ENCODE measurements at places on chromosomes 12 and 14. TPM values are rescaled to one million over a fixed set of nuclear protein-coding genes. Genes with fewer than 3 reads are reported as not detected.

TSPAN8 gene
- total RNA-seq = not detected

RPS6KL1 gene
- 5.6 TPM for total RNA-seq

CCDC92 gene
- total RNA-seq = 11.0 TPM

SLC25A3 gene
- total RNA-seq = 591 TPM

IRAK3 gene
- total RNA-seq = 1.1 TPM

TBX3 gene
- total RNA-seq = not detected

SMIM41 gene
- not detected for total RNA-seq

ZFP36L1 gene
- total RNA-seq = 96.9 TPM

NUP37 gene
- total RNA-seq = 100 TPM

NUMB gene
- total RNA-seq = 35.7 TPM

- no peak for DNase-seq
Measured at GRCh38 chr12:52647601-52648000, 4.4 kb downstream of the KRT2 start.

DNA sequence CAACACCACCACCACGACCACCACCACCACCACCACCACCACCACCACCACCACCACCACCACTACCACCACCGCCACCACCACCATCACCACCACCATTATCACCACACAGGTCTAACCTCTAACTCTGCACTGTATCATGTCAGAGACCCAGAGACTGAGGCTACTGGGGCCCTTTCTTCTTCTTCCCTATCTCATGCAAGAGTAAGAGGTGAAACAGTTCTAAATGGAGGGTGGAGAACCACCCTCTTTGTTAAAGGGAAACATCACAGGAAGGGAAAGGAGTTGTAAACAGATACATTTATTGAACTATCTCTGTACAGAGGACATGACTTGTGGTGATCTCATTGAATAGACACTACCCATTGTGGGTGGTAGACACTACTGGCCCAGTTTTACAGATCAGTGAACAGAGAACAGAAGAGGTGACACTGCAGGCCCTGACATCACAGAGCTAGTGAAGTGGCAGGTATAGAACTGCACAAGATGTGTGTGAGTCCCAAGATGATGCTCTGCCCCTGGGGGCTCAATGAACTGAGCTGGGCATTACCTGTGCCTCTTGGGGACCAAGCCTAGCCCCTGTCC lies 91.6 kb downstream of the FOXN3 start:
- no peak for DNase-seq

- no peak for DNase-seq
Measured at GRCh38 chr12:26422839-26423398, 227.5 kb downstream of the SSPN start.

DNA sequence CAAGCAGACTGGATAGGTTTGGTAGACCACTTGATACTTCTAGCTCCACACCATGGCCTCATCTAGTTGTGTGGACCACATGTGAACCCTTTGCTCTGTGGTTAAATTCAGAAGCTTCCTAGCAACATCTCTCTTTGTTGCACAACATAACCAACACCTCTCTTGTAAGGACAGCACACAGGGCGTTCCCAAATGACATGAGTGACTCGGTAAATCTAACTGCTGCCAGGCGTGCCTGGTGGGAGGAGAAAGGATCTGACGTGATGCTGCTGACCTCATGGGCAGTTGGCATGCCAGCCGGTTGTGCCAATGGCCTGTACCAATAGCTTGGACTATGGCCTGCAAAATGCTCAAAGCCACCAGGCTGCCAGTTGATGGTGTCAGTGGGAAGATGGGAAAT lies 93.8 kb downstream of the CPSF2 start:
- DNase-seq = no peak

DNA sequence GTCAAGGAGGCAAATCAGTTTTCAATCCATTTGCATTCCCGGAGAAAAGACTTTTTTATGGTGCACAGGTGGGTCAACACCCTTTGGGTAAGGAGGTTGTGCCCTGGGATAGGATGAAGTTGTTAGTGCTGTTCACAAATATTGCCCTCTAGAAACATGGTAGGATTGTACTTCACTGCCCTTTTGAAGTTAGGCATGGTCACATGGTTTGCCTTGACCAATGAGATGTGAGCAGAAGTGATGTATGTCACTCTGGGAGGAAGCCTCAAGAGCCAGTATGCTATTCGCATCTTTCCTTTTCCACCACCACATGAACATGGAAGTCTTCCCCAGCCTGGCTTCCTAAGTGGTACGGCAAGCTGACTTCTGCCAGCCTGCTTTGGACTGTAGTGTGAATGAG lies 182.7 kb downstream of the TMX1 start:
- DNase-seq = no peak

GRCh38 chr12:131709226-131709625 lies 1.7 kb upstream of the SFSWAP start:
- DNase-seq = no peak

DNA sequence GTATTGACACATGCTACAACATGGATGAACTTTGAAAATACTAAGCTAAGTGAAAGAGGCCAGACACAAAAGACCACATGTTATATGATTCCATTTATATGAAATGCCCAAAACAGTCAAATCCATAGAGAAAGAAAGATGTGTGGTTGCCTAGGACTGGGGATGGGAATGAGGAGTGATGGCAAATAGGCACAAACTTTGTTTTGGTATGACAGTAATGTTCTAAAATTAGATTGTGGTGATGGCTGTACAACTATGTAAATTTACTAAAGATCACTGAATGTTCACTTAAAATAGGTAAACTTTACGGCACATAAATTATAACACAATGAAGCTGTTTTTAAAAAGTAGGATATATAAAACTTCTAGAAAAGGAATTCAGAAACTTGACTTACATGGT lies 41.7 kb downstream of the PPP1R13B start:
- no peak for DNase-seq

DNA sequence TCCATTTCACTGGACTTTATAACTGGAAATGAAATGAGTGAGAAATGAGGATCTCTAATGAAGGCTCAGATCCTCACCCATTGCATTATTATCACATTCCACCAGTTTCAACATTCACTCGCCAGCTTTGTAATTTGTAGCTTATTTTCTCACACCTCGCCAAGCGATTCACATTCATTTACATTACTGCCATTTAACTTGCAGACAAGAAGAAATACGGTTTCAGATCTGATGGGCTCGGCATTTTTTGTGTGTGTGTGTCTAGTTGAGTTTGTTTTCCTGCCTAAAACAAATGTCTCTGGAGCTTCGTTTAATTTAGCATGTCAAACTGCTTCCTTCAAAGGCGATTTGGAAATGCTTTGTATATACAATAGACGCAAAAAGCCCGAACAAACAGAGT lies 132.2 kb downstream of the FLRT2 start:
- DNase-seq = no peak

- DNase-seq = peak; percentile 48
Measured at GRCh38 chr12:116336542-116337065, 59.1 kb upstream of the MED13L start.

DNA sequence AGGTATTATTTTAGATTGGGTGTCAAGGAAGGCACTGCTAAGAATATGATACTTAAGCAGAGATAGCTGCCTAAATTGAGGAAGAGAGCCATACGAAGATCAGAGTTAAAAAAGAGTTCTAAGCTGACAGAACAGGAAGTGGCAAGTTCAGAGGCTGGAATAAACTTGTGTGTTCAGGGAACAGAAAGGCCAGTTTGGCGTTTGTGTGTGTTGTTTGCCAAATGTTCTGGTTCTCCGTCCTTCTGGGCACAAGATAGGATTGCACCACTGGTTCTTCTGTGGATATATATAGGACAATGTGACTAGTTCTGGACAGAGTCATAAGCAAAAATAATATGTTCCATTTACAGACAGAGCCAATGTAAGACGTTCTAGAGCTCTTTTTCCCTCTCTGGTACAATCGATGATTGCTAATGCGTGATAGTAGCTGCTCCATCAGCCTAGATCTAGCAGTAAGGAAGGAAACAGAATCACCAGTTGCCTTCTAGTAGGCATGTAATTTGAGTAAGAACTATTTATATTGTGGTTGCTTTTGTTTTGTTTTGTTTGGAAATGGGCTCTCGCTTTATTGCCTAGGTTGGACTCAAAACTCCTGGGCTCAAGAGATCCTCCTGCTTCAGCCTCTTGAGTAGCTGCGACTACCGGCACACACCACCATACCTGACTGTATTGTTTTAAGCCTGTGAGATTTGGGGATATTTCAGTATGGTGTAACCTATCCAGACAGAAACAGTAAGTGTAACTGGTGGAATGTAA lies 7.4 kb downstream of the BBS10 start:
- no peak for DNase-seq

DNA sequence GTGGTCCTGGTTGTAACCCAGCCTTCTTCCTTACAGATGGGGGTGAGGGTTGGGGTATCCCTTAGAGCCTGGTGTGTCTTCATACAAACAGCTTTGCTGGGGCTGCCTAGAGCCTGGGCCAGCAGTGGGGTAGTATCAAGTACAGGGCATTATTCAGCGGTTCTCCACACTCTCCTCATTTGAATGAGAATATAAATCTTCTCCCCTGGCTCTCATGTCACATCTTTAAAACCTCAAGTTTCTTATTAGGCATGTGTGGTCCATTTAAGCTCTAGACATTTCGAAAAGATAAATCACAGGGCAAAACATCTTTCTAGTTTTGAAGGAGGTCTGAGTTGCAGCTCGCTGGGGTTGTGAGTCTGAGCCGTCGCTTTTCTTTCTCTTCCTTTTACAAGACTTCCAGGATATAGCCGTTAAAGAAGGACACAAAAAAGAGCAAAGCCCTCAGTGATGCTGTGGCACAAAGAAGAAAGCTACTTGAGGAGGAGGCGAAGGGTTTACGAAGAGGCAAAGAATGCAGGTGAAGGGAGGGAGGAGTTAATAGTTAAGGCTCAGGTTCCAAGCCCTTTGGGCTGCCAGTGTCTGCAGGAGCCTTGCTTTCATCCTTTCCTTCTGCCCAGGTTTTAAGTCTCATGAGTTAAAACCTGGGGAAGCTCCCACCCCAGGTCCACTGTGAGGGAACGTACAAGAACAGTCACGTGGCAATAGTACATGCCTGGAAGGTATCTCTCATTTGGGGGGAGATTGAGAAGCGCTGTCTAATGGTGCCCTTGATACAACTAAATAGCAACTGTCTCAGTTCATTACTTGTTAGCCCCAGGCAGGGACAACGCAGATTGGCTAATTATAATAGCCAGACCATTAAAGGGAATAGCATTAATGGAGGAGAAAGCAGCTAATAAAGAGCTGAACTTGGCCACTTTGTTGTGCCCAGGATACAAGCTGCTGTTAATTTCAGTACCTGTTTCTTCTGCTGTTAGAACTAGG lies 94.2 kb downstream of the ETV6 start:
- DNase-seq = no peak

DNA sequence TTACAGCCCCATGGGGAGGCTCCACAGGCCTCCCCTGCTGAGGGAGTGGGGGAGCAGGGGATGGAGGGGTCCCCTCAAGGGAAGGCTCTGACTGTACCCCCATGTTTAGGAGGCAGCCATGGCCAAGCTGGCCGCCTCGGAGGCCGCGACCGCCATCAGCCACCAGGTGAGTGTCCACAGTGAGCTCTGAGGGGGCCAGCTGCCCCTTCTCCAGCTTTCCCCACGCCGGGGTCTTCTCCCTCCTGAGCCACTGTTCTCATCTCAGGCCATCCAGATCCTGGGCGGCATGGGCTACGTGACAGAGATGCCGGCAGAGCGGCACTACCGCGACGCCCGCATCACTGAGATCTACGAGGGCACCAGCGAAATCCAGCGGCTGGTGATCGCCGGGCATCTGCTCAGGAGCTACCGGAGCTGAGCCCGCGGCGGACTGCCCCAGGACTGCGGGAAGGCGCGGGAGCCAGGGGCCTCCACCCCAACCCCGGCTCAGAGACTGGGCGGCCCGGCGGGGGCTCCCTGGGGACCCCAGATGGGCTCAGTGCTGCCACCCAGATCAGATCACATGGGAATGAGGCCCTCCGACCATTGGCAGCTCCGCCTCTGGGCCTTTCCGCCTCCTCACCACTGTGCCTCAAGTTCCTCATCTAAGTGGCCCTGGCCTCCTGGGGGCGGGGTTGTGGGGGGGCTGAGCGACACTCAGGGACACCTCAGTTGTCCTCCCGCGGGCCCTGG lies 13.6 kb downstream of the ACADS start:
- no peak for DNase-seq

GRCh38 chr14:32372154-32372553 lies 43.1 kb downstream of the AKAP6 start:
- DNase-seq = no peak

- DNase-seq = no peak
Measured at GRCh38 chr14:78970677-78971076, 800.5 kb downstream of the NRXN3 start.

- DNase-seq = no peak
Measured at GRCh38 chr12:83985084-83985483, 927.5 kb downstream of the SLC6A15 start.

All from activated CD4-positive, alpha-beta T cell treated with anti-CD3 and anti-CD28 coated beads for 36 hours (primary cell).